Stimulated activated CD4-positive, alpha-beta T cell treated with anti-CD3 and anti-CD28 coated beads, Interleukin-1b, Interleukin-23, amount 100 ng/mL, for 48 hours (primary cell): ENCODE measurements at places on chromosomes 3 and 15.

- no peak for DNase-seq
Measured at GRCh38 chr3:31077826-31078225, 183.4 kb upstream of the GADL1 start.

GRCh38 chr3:45582430-45582829 is 12.1 kb upstream of the LIMD1 start:
- no peak for DNase-seq

- DNase-seq: no peak
Measured at GRCh38 chr3:1092061-1092460, 763 bp upstream of the CNTN6 start.

- DNase-seq: no peak
Measured at GRCh38 chr15:40500568-40501330, 30.0 kb downstream of the CHST14 start.

DNA sequence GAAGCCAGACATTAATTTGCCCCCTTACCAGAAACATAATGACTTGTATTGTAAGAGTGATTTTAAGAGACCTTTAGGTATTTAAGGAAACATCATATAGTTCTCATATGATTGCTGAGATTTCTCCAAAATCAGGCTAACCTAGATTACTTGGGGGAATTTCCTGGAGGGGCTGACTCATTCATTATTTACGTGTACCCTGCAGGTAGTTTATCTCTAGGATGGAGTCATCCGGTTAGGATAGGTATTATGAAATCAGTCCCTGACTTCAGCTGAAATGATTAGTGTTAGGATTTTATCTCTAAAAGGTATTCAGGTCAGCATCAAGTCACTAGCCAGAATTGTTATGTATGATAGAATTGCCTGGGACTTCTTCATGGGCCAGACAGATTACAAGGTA is 97.5 kb downstream of the TCF12 start:
- no peak for DNase-seq

GRCh38 chr3:129330409-129330808 is 51.7 kb downstream of the HMCES start:
- no peak for DNase-seq

DNA sequence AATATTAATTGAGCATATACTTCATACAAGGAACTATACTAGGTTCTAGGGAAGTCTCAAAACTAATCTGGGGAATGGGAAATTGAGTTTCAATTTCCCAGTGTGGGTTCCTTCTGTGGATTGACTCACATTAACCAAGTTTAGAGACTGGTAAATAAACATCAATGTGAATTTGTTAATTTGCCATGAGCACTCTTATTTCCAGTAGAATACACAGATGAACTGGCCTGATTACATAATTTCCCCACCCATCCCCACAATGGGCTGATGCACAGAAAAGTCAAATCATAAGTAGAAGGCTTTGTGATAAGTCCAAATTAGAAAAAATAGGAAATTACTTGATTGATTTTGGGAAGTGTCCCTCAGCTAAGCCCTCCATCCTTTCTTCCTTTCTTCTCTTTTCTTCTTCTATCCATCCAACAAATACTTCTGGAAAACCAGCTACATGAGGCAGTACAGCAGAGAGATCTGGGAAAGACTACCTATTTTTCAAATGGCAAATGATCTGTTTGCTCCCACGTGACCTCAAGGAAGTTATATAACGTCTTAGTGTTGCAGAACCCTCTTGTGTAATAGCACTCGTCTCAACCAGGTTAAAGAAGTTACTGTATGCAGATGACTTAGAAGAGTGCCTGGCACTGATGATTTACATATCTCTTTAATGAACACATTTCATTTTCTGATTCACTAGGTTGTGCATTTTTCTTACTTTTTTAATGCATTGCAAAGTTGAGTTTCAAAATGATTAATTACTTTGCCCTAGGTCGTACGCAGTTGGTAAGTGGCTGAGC is 312.3 kb downstream of the SV2B start:
- no peak for DNase-seq

DNA sequence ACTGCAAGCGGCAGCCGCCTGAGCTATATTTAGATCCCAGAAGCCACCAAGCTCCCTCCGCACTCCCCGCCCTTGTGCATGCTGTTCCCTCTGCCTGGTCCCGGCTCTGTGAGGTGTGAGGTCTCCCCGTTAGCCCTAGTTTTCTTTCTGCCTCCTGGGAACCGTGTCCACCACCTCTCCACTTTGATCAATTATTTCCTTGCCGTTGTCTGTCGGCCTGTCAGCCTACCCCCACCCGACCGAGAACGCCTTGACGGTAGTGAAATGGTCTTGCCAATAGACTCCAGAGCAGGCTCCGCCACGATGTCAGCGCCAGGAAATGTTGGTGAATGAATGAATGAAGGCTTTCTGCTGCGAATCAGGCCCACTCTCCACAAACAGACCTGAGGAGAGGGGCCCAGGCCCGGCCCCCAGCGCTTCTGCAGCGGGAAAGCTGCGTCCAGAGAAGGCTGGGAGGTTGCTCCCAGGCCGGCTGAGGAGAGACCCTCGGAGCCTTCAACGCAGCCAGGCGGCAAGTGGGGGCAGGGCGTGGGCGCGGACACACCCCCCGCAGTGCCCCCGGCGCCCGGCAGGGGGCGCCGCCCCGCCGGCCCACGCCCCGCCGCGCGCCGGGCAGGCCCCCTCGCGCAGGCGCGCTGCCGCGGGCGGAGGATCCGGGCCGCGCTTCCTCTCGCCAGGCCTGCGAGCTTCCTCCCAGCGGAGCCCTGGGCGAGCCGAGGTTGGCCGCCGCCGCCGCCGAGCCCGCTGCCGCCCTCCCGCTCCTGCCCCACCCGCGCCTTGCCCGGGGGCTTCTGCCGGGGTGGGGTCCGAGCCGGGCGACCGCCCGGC is at the start of gene CSK:
TSS of gene CSK (plus strand) at position 650 of the 828 bp plus-strand sequence. CDS start 16,218 bp downstream, outside the sequence.
- peak; percentile 69 for DNase-seq

GRCh38 chr3:44265815-44266214 is 24.1 kb downstream of the TOPAZ1 start:
- DNase-seq: no peak

DNA sequence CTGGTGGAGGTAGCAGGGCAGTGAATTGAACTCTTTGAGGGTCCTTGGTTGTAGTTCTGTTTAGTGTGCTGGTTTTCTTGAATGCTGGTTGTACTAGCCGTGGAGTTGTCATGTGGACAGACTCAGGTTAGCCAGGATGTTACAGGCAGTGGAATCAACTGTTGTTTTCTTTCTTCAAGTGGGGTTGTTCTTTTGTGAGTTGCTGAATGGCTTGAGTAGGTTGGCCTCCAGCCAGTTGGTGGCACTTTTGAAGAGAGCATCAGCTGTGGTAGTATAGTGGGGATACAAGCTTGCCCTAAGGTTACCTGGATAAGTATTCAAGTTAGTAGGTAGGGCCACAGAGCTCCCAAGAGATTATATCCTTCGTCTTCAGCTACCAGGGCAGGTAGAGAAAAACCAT is 31.8 kb upstream of the RARB start:
- no peak for DNase-seq

- no peak for DNase-seq
Measured at GRCh38 chr15:78620527-78621421, at the start of gene CHRNA3. TSS of gene CHRNA3 (minus strand) at chr15:78620996. CDS start at chr15:78620794, 202 bp downstream.

DNA sequence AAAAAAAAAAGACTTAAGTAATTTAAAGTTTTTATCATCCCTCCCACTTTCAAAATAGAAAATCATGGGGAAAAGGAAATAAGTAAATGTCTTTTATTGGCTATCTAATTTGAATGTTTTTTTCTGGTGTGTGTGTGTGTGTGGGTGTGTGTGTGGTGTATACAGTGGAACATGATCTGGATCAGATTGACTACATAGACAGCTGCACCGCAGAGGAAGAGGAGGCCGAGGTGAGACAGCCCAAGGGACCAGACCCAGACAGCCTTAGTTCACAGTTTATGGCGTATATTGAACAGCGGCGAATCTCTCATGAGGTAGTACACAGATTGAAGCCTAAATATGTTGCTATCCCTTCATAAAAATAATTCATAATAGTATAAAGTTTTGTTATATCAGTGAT is 44.5 kb downstream of the LRCH3 start:
- DNase-seq: no peak

DNA sequence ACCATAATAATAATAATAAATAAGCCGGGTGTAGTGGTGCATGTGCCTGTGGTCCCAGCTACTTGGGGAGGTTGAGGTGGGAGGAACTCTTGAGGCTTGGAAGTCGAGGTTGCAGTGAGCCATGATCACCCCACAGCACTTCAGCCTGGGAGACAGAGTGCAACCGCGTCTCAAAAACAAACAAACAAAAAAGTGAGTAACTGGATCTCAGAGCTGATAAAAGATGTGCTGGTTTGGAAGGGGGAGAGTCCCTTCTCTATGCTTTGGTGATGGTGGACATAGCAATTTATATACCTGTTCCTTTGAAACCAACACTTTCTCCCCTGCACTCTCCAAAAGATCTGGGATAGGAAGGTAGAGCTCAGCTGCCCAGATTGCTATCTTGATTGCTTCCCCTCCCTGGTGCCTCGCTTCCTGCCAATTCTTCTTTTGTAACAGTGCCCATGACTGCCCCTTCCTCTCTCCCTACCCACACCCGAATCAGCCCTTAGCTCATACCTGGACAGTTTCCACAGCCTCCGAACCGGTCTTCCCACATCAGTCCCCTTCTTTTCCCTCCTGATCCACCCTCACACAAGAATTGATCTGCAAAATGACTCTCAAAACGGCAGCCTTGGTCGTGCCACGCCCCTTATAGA is 55.1 kb upstream of the UBE2E1 start:
- no peak for DNase-seq

DNA sequence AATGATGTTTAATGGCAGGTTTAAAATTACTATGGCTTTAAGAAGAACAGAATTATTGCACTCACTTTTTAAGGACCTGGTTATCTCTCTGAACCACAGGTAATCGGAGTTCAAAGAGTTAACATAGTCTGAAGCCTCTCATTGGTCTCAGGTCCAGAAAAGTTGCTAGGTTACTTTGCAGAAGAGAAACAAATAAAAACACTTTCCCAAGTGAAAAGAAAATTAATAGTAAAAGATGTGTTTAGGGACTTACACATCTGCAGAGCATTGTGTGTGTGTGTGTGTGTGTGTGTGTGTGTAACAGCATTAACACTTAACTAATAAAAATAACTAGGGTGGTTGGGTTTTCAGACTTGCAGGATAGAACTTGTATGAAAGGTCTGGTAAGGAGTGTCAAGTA is 1.0 kb downstream of the MASP1 start:
- no peak for DNase-seq

DNA sequence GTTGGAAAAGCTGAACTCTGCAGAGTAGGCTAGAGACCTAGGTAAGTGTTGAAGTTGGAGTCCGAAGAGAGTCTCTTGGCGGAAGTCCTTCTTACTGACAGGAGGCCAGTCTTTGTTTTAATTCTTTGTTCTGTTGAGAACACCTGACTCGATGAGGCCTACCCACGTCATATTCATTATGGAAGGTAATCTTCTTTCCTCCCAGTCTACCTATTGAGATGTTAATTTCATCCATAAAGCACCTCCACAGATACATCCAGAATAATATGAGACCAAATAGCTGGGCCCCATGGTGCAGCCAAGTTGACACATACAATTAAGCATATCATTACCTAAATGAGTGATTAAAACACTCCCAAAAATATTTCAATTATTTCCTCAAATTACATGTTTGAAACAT is 515.5 kb downstream of the CADM2 start:
- no peak for DNase-seq

- DNase-seq: no peak
Measured at GRCh38 chr3:115341208-115341607, 194.1 kb upstream of the ZBTB20 start.

DNA sequence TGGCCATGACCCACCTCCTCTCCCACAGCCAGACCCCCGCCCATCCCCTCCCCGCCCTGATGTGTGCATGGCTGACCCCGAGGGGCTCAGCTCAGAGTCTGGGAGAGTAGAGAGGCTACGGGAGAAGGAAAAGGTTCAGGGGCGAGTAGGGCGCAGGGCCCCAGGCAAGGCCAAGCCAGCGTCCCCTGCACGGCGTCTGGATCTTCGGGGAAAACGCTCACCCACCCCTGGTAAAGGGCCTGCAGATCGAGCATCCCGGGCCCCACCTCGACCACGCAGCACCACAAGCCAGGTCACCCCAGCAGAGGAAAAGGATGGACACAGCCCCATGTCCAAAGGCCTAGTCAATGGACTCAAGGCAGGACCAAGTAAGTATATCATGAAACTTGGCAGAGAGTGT is 11.7 kb downstream of the MAP1A start:
- DNase-seq: no peak

- DNase-seq: no peak
Measured at GRCh38 chr3:129574206-129574605, 31.2 kb downstream of the H1-8 start.

GRCh38 chr3:61912158-61912557 is 350.8 kb downstream of the PTPRG start:
- no peak for DNase-seq

DNA sequence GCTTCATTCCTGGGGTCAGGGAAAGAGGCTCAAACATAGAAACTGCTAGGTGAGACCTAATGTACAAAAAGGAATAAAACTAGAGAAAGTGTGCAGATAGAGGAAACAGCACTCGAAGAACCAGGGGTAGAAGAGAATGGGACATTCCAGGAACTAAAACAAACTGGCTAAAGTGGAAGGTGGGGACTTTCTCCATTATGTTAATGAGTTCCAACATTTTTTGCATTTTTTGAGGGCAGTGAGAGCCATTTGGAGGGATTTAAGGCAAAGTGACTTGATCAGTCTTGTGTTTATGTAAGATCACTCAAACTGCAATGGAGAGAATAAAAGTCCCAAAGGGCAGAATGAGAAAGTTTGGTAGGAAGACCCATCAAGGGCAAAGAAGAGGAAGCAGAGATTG is 20.6 kb upstream of the SLC4A7 start:
- no peak for DNase-seq

DNA sequence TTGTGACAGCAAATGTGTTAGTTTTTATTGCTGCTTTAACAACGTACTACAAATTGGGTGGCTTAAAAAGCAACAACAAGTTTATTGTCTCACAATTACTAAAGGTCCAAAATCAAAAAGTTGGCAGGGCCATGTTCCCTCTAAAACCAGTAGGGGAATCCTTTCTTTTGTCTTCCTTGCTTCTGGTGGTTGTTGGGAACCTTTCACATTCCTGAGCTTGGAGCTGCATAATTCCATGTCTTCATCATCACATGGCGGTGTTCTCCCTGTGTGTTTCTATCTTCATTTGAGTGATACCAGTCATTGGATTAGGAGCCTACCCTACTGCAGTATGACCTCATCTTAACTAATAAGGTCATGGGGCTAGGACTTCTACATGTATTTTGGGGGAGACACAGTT is 7.4 kb downstream of the SPRED1 start:
- DNase-seq: no peak

DNA sequence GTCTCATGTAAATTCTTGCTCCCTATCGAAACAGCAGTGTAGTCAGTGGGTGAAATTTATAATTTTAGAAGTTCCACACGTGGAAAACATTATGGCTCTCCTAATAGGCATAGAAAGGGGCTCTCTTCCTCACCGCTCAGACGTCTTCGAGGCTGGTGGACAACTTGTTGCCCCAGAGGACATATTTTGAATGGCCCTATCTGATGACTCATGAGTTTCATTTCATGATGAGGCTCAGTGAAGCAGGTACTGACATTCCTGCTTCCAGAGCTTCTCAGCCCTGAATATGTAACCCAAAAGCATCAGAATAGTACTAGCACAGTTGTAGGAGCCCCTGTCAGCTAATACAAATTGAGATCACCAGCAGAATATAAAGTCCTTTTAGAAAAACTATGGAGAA is 117.9 kb downstream of the HERC1 start:
- no peak for DNase-seq
